ENCODE measurements at places on chromosomes 16 and 17.

DNA sequence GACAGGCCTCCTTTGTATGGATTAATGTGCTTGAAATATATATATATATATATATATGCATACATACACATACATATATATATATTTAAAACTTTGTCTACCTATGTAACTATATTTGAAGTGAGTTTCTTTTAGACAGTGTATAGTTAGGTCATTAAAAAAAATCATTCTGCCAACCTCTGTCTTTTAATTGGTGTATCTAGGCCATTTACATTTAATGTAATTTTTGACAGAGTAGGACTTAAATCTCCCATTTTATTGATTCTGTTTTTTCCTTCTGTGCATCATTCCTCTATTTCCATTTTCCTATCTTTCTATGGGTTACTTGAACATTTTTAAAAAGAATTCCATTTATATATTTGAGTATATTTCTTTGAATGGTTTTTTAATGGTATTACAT lies 125.2 kb downstream of the IRF8 start:
- DNase-seq = no peak

DNA sequence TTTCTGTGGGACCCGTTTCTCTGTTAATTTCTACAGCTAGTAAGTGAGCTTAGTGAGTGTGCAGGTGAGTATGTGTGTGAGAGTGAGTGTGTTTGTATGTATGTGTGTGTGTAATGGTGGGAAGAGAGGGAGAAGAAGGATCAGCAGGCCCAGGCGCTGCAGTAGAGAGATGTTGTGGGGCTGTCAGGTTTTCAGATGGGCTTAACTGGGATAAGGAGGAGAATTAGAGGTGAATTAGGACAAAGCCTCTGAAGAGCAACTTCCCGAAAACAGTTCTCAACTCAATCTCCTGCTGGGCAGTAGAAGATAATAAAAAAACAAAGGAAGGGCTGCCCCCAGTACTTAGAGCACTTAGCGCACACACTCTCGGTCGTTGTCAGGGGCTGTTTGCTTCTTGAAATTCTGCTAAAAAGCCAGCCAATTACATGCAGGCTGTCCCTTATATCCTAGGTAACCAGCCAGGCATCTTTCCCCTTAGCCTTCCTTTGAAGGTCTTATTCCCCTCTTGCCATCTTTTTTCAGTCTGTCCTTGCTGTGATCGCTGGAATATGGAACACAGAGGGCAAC lies 63.4 kb downstream of the CLEC16A start:
- DNase-seq = no peak

GRCh38 chr17:10463402-10463801 lies 6.0 kb downstream of the MYH4 start:
- DNase-seq = no peak

DNA sequence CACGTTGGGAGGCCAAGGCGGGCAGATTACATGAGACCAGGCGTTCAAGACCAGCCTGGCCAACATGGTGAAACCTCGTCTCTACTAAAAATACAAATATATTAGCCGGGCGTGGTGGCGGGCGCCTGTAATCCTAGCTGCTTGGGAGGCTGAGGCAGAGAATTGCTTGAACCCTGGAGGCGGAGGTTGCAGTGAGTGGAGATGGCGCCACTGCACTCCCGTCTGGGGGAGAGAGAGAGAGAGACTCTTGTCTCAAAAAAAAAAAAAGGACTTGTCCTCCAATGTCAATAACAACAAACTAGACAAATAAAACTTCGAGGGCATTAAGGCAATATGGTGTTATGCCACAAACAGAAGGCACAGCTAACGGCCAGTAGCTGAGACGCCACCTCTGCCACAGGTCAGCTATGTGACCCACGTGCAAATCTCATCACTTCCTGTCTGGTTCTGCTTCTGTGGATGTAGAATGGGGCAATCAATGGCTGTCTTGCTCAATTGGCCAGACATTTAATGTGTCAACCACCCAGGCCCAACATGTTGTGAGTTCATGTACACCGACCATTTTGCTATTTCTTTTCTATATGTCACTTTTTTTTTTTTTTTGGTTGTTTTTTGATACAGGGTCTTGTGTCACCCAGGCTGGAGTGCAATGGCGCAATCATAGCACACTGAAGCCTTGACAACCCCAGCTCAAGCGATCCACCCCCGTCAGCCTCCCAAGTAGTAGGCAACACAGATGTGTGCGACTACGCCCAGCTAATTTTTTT lies 834 bp upstream of the TXNDC11 start:
- DNase-seq = no peak

GRCh38 chr16:4749700-4750257 lies 15.4 kb downstream of the DNAAF8 start:
- no peak for DNase-seq

Measured in activated T-helper 9 cell treated with anti-CD3 and anti-CD28 coated beads, Interleukin-2, amount 50 U/mL, for 16 hours (primary cell).